Urinary bladder (tissue), 4 donors: ENCODE measurements at places on chromosomes 16 and 17. TPM values are rescaled to one million over a fixed set of nuclear protein-coding genes. Genes with fewer than 3 reads are reported as not detected.

- no peak for DNase-seq
Measured at GRCh38 chr16:75224306-75225082, 5.7 kb downstream of the CTRB1 start.

ZNF423 gene
- 14.0 TPM for total RNA-seq

CDH13 gene
- total RNA-seq = 21.5 TPM

GRCh38 chr16:19861811-19862327 is 22.8 kb downstream of the GPRC5B start:
- DNase-seq = no peak

CBFB gene
- 62.5 TPM for total RNA-seq

GRCh38 chr16:6105115-6105514 is 1007.5 kb upstream of the EEF2KMT start:
- DNase-seq = no peak
